ENCODE measurements at places on chromosomes 13 and 19.

- DNase-seq = no peak
These were observed 812.6 kb downstream of the DACH1 start for GRCh38 chr13:71054358-71054757.

- peak; percentile 90 for DNase-seq
These were observed 54.6 kb upstream of the URI1 start for GRCh38 chr19:29887442-29887855.

DNA sequence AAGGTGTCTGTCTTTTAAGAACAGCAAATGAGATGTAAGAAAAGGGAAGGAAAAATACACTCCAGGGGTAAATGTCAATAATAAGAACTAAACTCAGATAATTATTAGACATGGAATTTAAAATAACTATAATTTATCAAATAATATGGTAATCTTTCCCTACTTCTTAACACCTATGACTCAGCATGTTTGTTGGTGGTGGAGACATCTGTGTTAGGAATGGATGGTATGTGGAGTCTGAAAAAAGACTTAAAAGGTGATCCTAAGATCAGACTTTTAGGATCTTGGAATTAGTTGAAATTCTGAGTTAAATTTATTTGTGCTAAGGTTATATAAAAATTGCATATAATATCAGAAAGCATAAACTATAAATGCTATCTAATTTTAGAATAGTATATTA is 915.1 kb downstream of the SLITRK5 start:
- DNase-seq = no peak

DNA sequence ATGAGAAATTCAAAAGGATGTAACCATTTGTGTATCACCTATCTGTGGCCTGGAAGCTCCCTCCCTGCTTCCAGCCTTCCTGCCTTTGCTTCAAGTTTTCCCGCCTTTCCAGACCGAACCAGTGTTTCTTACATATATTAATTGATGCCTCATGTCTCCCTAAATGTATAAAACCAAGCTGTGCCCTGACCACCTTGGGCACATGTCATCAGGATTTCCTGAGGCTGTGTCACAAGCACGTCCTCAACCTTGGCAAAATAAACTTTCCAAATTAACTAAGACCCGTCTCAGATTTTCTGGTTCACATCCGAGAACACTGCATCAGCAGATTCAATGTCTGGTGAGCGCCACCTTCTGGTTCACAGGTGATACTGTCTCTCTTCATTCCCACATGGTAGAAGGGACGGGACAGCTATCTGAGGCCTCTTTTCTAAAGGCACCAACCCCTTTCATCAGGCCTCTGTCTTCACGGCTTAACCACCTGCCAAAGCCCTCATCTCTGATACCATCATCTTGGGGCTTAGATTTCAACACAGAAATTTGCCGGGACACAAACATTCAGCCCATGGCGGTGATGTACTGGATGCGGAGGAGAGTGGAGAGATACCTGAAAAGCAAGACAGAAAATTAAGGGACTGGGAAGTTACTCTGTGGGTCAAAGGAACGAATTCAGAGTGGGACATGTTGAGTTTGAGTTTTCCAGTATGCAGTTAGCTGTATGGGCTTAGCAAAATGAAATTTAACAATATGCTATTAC is 58.7 kb upstream of the PABPC3 start:
- peak; percentile 37 for DNase-seq

DNA sequence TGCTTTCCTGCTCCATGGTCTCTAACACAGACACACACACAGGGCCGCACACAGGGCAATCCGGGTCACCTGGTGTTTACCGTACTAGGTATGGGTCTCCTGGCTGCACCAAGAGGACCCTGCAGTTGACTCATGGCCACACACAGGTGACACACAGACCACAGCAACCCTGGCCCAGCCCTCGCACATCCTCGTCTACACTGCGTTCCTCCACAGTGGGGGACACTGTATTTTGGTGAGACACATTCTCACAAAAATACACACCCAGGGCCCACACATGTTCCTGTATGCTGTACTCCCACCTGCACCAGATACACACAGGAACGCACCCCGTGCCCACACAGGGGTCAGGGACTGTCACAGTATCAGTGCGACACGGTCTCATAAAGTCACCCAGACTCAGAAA is 12.8 kb downstream of the PDE4A start:
- no peak for DNase-seq

- peak; percentile 7 for DNase-seq
These were observed 23.9 kb upstream of the CXCL17 start for GRCh38 chr19:42466521-42467182.

DNA sequence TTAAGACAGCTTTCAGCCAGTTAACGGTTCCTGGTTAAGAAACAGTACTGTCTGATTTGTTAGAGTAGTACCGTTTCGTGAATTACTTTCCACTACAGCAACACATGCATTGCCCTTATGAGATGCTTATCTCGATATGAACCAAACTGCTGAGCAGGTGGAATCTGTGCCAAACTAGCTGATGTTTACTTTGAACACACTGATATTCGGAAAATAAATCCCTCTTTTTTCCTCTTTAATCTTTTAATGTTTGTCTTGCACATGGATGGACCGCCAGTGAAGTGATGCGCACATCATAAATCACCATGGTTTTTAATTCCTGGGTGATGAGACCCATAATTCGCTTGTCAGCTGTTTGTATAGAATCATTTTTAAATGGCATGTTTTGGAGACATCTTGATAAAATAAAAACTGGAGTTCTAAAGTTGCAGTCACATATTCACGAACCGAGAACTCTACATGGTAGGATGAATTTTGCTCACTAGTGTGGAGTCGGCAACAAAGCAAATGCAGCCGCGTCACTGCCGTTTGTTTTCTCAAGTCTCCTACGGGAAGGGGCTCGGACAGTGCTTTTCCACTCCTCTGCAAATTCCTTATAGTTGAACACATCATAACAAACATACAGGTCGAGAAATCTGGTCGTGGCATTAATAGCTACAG is 1.1 kb downstream of the GJA3 start:
- DNase-seq = no peak

DNA sequence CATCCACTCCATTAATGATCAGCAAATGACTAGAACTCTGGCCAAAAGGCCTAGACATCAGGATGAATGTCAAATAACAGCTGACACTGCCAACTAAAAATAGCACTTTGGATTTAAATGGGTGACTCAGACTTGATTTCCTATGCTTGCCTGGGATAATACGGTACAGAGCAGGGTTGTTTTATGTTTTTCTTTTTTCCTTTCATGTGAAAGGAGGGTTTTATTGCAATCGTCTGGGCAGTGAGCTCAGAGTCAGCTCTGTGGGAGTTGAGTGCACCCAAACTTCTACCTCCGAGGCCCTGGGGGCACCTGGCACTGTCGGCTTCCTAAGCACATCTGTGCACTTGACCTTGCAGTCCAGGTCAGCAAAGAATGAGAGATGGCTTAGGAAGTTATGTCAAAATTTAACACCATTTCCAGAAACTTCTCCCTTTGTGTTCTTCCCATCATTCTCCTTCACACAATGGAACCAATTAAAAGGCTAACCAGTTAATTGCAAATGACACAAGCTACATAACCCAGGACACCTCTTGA is 134.1 kb downstream of the LACC1 start:
- no peak for DNase-seq

GRCh38 chr13:100521851-100522617 is 66.6 kb downstream of the GGACT start:
- peak; percentile 31 for DNase-seq

- no peak for DNase-seq
These were observed 45.9 kb upstream of the C19orf12 start for GRCh38 chr19:29760752-29761502.

Data from Kasumi-1 (cell line).